ENCODE measurements at places on chromosomes 4 and X. TPM values are rescaled to one million over a fixed set of nuclear protein-coding genes. Genes with fewer than 3 reads are reported as not detected.
A peak's percentile ranks its signal among the peaks of the same experiment; 100 is the strongest.

Gene RHOH
- 0.24 TPM for total RNA-seq

Gene LEF1
- total RNA-seq, result not detected

Gene STAG2
- total RNA-seq, result 24.2 TPM

Gene FAM47E
- not detected for total RNA-seq

Gene TMSB15A
- not detected for total RNA-seq

Gene SYTL4
- 1.2 TPM for total RNA-seq

Gene SPP1
- total RNA-seq, result 7,203 TPM

Gene SCD5
- total RNA-seq, result 4.4 TPM

Gene ZNF718
- total RNA-seq, result 4.4 TPM

Gene RPS6KA6
- total RNA-seq, result 4.0 TPM

DNA sequence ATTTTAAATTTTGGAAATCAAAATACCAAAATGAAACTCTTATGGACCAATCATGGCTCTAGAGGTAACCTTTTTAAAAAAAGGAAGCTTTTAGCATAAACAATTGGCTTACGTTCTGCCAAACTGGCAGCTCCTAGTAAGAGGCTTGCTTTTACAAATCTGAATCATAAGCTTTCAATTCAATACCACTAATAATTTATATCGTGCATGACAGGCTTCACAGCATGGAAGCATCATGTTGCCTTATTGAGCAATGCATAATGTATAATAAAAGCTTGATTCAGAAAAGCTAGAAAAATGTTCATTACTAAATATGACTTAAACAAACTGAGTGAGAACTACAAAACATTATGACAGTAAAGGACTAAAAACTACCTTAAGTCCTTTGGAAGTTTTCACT is 280.9 kb downstream of the IQCM start:
- no peak for DNase-seq

- DNase-seq, result no peak
Measured at GRCh38 chr4:170423137-170423536, 333.4 kb upstream of the AADAT start.

GRCh38 chr4:89312066-89312465 is 4.5 kb upstream of the GPRIN3 start:
- DNase-seq, result no peak

DNA sequence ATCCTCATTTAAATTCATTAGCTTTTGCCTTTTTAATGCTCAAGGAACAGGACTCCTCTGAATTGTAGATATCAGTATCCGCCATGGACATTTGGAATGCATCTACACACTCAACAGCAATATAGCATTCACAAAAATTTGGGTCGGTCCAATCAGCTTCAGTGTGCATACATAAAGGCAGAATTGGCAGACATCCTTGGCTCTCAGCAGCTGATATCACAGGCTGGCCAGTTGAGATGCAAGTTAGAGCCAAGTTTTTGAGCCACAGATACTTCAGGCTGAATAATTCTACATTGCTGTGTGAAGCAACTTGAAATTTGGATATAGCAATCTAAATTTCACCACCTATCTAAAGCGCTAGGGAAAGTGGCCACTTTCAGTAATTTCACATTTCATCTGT is 821.1 kb downstream of the PCDH19 start:
- no peak for DNase-seq

- no peak for DNase-seq
Measured at GRCh38 chr4:1978226-1978625, 30.5 kb downstream of the NELFA start.

- no peak for DNase-seq
Measured at GRCh38 chr4:26034849-26035248, 120.8 kb downstream of the SMIM20 start.

DNA sequence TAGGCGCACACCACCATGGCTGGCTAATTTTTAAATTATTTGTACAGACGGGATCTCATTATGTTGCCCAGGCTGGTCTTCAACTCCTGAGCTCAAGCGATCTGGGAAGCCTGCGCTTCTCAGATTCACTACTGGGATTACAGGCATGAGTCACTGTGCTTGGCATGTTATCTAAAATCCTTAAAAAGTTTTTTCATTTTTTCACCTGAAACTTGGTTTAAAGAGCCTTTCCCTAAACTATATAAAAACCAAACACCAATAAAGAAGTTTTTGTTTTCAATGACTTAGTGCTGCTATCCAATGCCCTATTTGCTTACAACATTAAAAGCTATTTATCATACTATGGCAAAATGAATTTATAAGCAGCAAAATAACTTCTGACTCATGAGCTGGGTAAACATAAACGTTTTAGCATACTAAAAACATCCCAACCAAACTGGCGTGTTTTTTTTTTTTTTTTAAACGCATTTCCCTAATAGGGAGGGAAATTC is 127.8 kb downstream of the UBE2K start:
- peak; percentile 33 for DNase-seq

GRCh38 chr4:139619644-139620043 is 46.0 kb upstream of the MGST2 start:
- DNase-seq, result no peak

DNA sequence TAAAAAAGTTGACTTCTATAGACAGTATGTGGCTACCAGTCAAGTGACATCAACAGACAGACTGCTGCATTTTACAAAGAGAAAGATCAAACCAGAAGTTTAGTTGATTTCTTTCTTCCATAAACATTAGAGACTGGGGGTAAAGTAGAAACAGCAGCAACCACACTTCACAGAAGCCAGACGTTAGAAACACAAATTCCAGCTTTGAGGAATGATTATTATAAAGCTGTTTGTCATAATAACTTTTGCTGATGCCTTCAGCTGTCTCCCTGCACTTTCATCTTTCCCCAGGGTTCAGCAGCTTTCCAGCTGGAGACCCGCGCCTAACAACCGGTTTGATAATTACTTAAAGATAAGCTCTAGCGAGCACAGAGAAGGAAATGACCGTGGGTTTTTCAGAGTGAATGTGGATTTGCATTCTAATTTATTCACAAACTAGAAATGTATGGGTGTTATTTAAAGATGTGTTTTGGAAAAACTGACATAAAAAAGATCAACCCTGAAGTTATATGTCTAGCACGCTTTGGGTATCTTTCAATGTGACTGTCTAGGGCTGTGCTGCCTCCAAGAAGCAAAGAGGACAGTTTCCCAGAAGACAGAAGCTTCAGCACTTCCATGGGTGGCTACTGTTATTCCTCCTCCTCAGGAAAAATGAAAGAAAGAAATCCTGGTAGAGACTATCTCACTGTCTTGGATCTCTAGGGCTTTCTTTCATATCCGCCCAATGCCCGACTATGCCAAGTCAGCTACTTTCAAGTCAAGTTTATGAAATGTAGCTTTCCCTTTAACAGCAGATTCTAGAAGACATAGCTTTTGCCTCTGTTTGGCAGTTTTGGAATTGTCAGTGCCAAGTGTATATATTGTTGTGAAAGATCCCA is 15.0 kb upstream of the ENAM start:
- DNase-seq, result no peak

- no peak for DNase-seq
Measured at GRCh38 chr4:119971431-119972084, 95.1 kb downstream of the MAD2L1 start.

DNA sequence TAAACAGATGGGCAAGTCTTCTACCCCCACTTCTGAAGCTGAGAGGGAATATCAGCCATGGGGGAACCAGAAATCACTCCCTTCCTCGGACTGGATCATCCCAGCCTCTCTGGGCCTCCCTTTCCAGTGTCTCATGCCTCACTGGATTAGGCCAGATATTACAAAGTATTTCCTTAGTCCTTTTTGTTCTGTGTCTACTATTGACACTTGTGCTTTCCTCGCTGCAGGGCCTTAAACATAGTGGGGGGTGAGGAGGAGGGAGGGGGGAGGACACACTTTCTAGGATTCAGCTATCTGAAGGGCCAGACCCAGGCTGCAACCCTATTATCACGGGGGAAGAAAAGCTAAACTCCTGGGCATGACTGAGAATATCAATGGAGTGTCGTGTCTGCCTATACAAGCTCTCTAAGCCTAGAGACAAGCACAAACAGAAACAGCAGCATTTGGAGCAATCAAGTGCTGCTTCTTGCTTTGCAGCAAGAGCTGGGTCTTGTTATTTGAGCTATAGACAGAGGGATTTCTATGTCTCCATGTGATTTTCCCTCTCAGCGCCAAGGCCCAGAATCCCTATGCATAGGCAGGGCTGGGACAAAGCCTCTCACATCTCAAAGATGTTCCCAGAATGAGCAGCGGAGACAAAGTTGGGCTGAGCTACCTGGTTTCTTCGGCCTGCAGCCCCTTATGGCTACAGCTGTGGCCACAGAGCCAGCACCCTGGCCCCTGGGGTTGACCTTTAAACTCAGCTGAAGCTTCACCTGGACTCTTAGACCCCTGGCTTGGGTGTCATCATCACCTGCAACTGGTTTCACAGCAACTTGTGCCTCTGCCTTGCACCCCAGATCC is 20.2 kb downstream of the PJA1 start:
- DNase-seq, result no peak

DNA sequence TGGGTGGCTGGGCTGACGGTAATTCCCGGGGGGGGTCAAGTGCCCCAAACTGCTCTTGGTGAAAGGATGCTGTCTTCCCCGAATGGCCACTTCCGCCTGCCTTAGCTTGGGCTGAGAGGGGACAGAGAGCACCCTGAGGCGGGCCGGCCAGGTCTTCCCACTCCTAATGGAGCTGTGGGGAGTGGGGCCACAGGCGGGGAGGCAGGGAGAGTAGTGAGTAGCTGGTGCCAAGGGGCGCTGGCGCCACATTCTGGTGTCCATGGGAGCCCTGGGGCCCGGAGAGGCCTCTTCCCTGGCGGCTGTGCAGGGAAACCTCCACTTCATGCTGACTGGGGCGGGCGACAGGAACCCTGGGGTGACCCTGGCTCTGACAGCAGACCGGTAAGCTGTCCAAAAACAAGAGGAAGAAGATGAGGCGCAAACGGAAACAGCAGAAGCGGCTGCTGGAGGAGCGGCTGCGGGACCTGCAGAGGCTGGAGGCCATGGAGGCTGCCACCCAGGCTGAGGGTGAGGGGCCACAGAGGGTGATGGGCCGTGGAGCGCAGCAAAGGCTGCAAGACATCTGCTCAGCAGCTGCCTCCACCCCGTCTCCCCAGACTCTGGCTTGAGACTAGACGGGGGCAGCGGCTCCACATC is 2.7 kb downstream of the SRPK3 start:
- DNase-seq, result no peak

DNA sequence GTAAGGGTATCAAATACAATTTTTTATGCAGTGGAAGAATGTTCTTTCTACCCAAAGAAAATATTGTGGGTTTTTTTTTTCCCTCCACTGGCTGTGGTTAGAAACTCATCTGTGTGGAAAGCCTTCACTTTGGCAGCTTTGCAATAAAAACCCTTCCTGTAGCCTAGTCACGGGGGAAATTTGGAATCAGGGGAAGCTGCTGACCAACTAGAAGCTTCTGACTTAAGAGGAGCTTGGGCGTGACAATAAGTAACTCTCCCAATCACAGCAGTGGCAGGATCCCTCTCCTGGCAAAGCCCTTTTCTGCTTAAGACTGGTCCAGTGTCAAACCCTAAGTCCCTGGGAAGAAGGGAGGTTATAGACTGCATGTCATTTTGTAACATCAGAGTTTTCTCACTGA is 87.9 kb downstream of the LRRC66 start:
- DNase-seq, result no peak

DNA sequence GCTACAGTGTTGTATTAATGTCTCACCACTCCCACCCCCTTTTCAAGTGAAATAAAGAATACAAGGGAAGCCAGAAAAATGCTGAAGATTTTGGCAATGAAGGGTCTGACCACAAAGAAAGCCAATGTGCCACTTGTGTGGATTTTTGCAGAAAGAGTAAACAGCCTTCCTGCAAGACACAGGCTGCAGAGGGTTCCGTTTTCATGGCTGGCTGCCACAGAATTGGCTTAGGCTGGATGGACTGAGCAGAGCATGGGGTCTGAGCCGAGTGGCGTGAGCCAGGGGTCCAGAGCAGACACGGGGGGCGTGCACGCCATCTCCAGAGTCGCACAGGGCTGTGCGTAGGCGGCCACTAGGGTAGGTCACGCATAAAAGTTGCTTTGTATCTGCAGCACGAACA is 69.2 kb downstream of the MTNR1A start:
- DNase-seq, result no peak

GRCh38 chr4:1056671-1057402 is 45.4 kb downstream of the FGFRL1 start:
- DNase-seq, result no peak

- DNase-seq, result peak; percentile 96
Measured at GRCh38 chr4:14916554-14917297, 85.6 kb upstream of the CPEB2 start.

- no peak for DNase-seq
Measured at GRCh38 chr4:8229331-8229975, 30.4 kb downstream of the SH3TC1 start.

DNA sequence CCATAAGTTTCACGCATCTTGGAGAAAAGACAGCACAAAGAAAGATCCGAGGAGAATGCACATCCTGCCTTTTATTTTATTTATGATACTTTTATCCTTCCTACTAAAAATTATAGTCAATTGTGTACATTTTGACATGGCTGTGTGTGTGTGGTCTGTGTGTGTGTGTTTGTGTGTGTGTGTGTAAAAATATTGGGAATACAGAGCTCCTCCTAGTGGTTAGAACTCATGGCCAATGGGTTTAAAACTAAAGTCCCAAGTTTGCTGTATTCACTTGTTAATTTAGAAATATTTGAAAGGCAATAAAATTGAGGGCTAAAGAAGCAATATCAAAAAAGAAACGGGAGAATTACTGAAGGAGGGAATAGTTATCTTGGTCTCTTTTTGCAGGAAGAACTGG is 47.5 kb downstream of the NKX6-1 start:
- no peak for DNase-seq

GRCh38 chr4:128320656-128321055 is 33.0 kb upstream of the PGRMC2 start:
- DNase-seq, result no peak

GRCh38 chrX:97189668-97190067 is 306.0 kb downstream of the RPA4 start:
- DNase-seq, result no peak

DNA sequence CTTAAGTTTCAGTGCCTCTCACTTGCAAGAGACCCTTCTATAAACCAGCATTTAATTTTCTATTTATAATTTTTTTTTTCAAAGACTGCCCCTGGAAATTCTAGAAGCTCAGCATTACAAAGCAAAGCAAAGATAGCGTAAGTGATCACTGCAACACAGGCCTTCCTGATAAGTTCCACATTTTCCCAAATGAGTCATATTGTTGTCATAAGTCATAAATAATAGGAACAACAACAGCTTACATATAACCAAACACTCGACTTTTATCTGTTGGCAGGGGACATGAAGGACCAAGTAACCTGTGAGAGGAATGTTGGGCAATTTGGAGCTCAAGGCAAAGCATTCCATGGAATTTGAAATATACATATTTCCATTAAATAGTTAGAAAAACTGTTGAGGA is 815.5 kb downstream of the DMD start:
- no peak for DNase-seq

- DNase-seq, result peak; percentile 32
Measured at GRCh38 chr4:117560329-117560728, 474.0 kb upstream of the NDST3 start.

- no peak for DNase-seq
Measured at GRCh38 chrX:151725338-151725614, 9.3 kb upstream of the CNGA2 start.
